ENCODE measurements at places on chromosomes 11 and 22.

- DNase-seq = no peak
These were observed 16.3 kb downstream of the ST14 start for GRCh38 chr11:130175898-130176297.

GRCh38 chr22:20126284-20127029 is 5.1 kb upstream of the ZDHHC8 start:
- no peak for DNase-seq

GRCh38 chr11:134838708-134839107 is 426.7 kb upstream of the B3GAT1 start:
- no peak for DNase-seq

DNA sequence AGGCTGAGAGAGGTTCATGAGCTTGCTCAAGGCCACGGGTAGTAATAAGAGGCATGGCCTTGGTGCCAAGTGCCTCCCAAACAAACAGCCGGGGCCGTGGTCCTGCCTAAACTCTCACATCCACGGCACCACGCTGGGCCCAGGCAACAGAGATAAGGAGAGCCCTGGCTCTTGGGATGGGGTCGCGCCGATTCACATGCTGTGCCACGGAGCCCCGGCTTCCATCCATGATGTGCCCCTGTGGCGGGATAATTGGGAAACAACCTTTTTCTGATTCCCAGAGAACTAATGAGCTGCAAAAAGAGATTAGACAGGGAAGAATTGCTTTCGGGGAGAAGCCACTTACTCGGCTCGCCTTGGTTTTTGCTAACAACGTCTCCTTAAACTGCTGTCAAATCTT is 22.0 kb downstream of the TP53AIP1 start:
- no peak for DNase-seq

- DNase-seq = no peak
These were observed 29.4 kb upstream of the OAF start for GRCh38 chr11:120181376-120181975.
